GF-D8 (cell line): ENCODE measurements at places on chromosomes 1 and 21.
A peak's percentile ranks its signal among the peaks of the same experiment; 100 is the strongest.

- DNase-seq, result no peak
Observed at GRCh38 chr1:59592924-59593323, 221.8 kb upstream of the HOOK1 start.

GRCh38 chr1:232207073-232207866 is 422.7 kb downstream of the SIPA1L2 start:
- DNase-seq, result no peak

- peak; percentile 36 for DNase-seq
Observed at GRCh38 chr21:34693192-34693810, 24.5 kb downstream of the CLIC6 start.

DNA sequence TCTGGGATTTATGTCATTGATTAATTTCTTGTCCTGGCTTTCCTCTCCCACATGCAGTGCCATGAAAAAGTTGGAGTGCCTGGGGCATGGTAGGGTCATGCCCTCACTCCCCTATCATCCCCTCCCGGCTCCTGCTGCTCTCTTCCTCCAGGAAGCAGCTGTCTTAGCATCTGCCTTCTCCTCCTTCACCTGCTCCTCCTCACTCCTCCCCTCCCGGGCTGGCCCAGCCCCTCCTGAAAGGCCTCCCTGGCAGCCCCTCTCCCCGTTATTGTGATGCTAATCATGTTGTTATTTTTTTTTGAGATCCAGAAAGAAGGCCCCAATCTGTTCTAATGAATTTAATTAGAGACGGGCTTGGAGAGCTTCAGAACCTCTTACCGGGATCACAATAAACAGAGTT is 36.3 kb upstream of the NFASC start:
- DNase-seq, result no peak

DNA sequence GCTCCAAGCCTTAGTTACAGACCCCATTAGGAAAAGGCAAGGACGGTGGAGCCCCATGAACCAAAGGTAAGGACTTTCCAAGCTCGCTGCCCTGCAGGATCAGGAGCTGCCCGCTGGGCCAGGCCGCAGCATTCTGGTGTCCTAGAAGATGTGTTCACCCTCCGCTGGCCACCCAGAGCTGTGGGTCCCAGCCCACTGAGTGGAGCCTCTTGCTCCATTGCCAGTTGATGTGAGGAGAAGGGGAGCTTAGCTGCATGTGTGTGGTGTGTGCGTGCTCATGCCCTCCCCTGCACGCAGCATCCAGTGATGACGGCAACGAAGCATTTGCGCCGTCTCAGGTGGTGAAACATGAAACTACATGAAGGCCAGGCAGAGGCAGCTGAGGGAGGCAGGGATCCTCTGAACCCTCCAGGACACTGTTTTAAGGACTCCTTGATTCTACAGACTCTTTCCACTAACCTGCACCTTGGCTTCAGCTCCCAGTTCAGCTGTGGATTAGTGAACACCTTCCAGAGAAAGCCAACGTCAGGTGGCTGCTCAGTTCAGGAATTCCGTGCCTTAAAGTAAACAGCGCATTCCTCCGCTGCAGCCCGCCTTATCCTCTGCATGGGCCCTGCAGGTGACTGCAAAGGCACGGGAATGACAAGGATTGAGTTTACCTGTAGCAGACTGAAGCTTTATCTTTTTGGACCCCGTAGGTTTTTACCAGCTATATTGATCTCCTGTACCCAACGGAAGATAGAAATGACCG is 48.7 kb downstream of the SMYD2 start:
- DNase-seq, result no peak

DNA sequence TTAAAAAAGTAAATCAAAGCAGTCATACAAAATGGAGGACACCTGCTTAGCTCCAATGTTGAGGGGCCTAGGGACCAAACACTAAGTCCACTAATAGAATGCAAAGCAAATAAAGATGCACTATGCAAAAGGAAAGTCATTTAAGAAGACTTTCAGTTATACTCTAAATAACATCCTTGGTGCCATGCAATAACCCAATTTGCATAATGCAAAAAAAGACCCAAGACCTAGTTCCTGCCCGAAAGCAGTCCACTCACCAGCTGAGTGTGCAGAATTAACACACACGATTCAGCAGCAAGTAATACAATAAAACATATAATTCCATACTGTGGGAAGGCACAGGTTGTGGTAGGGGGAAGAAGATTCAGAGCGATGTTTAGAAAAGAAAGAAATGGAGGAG is 101.8 kb downstream of the TGFBR3 start:
- DNase-seq, result no peak

- DNase-seq, result no peak
Observed at GRCh38 chr1:206951318-206952100, 5.2 kb upstream of the PIGR start.

GRCh38 chr1:66380452-66381212 is 153.3 kb upstream of the SGIP1 start:
- no peak for DNase-seq

- no peak for DNase-seq
Observed at GRCh38 chr21:17828223-17828622, 9.1 kb upstream of the C21orf91 start.

- no peak for DNase-seq
Observed at GRCh38 chr1:243924188-243924587, 74.1 kb upstream of the AKT3 start.

DNA sequence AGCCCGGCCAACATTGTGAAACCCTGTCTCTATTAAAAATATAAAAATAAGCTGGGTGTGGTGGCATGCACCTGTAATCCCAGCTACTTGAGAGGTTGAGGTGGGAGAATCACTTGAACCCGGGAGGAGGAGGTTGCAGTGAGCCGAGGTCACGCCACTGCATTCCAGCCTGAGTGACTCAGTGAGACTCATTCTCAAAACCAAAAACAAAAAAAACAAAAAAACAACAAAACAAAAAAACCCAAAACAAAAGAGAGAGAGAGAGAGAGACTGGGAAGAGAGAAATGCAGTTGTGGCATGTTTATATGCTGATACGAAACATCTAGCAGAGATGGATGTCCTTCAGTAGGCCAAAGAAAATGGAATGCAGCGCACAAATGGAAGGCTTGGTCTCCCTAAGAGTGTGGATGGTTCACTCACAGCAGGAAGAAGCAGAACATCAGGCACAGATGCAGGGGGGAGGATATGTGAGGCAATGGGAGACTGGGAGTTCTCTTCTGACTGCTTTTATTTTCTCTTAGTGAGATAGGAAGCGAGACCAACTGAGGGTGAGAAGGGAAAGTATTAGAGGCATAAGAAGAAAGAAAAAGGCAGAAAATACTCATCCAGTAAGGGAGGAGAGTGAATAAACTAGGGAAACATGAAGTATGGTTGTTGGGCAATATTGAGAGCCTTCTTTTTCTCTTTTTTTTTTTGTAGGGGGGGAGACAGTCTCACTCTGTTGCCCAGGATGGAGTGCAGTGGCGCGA is 16.0 kb downstream of the THEM4 start:
- no peak for DNase-seq

DNA sequence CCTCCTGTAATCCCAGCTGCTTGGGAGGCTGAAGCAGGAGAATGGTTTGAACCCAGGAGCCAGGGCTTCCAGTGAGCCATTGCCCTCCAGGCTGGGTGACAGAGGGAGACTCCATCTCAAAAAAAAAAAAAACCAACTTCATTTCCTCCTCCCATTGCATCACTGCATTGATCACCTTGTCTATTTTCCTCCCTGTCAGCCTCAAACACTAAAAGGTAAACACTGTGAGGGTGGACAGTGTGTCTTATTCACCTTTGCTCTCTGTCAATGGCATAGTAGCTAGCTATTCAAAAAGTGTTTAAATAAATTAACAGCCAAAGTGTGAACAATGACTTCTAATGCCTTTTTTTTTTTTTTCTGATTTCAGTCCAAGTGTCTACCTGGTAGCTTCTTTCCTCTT is 13.4 kb upstream of the DESI2 start:
- DNase-seq, result no peak

DNA sequence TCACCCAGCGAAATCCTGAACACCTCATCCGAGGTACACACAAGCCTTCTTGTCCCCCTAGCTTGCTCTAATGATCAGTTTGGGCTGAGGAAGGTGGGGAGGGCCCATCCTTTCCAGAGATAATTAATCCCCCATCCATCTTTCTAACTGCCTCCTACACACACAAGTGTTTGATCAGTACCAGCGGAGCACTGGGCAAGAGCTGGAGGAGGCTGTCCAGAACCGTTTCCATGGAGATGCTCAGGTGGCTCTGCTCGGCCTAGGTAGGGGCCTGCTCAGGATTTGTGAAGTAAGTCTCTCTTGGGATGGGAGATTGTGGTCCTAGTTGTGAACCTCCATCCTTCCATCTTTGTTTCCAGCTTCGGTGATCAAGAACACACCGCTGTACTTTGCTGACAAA is 5.8 kb downstream of the ANXA9 start:
- no peak for DNase-seq

DNA sequence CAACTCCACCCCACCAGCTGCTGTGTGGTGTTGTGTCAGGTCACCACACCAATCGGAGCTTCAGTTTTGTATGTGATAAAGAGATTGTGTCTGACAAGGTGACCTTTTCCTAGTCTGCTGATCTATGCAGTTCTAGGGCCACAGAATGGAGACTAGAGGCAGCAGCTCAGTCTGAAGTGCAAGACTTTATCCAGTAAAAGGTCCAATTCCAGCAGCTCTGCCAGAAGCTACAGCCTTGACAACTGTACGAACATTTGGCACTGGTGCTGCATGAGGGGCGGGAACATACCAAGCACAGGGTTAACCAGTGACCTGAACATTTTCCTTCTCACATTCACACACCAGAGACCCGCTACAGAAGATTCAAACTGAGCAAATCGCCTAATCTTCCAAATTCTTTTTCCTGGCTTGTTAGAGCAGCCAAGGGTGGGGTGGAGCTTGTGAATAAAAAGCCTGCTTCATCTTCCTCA is 9.3 kb downstream of the FMO1 start:
- DNase-seq, result no peak

- no peak for DNase-seq
Observed at GRCh38 chr1:225500624-225501192, 72.9 kb upstream of the LBR start.

GRCh38 chr1:189693140-189693539 is 784.5 kb downstream of the BRINP3 start:
- no peak for DNase-seq

DNA sequence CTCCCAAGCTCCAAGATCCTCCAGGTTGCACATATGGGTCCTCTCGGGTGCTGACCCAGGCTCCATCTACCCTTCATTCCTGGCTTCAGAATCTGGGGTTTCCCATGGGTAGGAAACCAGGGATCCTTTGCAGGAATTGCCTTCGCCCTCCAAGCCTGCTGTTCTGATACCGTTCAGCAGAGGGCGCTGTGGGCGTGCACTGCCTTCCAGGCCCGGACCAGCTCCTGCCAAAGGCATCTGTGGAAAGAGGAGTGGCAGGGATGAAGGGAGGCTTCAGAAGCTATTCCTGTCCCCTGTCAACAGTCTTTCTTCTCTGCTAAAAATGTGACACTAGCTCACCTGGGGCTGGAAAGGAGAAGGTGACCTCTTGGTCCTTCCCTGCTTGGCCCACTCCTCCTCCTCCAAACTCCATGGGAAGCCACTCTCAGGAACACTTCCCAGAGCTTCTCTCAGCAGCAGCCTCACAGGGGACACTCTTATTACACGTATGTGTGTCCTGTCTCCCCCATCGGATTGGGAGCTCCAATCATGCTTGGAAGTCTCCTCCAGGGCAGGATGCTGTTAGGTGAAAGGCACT is 71.2 kb downstream of the VWA5B1 start:
- DNase-seq, result no peak

DNA sequence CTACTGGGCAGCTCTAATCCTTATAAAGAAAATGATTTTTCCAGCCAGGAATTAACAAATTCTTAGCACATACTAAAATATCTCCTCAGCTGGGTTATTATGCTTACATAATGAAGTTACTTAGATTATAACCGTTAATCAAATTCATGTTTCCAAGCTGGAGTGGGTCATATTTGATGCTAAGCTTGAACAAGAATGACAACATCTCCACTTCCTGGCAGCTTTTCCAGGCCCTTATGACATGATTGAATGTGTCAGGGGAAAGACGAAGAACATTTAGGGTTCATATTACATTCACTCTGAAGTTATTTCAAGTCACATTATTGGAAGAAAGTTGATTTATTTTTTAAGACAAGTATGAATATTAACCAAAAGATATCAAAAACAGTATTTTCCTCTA is 333.7 kb downstream of the PCP4 start:
- DNase-seq, result no peak

GRCh38 chr1:232628335-232629249 is 1.3 kb downstream of the SIPA1L2 start:
- DNase-seq, result no peak

DNA sequence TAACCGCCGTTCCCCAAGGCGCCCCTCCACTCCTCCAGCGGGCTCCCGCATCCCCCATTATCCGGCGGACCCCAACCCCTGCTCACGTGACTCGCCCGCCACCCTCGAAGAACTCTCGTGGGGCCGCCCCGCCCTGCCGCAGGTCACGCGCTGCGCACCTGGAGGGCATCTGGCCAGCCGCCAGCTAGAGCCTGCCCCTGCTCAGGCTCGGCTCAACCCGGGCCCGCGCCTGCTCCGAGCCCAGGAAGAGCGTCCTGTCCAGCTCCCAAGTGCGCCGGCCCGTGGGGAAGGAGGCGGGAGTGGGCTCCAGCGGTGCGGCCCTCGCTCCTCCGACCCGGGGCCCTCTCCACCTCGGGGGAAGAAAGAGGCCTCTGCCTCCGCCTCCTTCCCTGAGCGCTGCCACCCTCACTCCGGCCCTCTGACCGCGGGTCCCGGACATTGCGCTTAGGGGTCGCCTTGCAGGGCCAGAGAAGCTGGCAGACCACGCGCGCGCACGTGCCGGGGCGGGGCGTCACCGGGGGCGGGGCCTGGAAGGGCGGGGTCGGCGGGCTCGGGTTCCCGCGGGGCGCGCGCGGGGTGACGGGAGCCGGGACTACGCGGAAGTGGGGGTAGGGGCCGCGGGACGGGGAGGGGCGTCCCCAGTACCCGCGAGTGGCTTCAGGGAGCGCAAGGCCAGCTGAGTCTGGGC is 28.4 kb downstream of the HMGN2 start:
- DNase-seq, result no peak

DNA sequence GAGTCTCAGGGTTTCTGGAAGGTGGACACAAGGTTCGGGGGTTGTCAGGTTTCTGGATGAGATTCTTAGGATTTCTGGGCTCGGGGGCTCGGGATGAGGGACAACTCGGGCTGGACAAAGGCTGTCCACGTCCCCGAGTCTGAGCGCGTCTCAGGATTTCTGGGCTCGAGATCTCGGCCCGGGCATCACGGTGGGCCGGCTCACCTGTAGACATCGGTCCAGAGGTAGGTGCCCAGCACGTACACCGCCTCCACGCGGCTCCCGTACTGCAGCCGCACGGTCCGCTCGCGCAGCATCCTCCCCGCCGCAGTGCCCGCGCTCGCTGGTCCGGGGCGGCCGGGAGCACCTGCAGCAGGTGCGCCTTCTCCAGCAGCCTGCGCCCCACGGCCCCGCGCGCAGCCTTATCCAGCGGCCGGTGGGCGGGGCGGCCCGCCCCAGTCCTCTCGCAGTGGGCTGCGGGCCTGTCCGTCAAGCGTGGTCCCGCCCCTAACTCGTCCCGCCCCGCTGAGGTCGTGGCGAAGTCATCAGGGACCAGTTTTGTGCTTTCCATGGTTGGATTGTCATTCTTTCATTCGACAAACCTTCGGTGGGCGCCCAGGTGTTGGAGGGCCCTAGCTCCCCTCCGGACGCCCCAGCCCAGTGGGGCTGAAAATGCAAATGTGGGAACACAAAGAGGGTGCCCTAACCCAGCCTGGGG is at the start of gene PADI2:
Gene PADI2 (minus strand): TSS at position 376 of the 697 bp plus-strand sequence. CDS start 80 bp downstream, at position 296.
- peak; percentile 33 for DNase-seq

- no peak for DNase-seq
Observed at GRCh38 chr1:169288011-169288414, 79.6 kb downstream of the NME7 start.

GRCh38 chr21:29667651-29668050 is 272.1 kb downstream of the GRIK1 start:
- no peak for DNase-seq
